PC-9 (cell line): ENCODE measurements at places on chromosomes 1 and 21. TPM values are rescaled to one million over a fixed set of nuclear protein-coding genes. Genes with fewer than 3 reads are reported as not detected.

The LRRC53 gene
- total RNA-seq = not detected in 2 replicates

The GBP4 gene
- total RNA-seq = 0.83 and 1.3 TPM in 2 replicates

The LRRC38 gene
- total RNA-seq = not detected in 2 replicates

The MYBPH gene
- not detected in 2 replicates for total RNA-seq

The TMCO2 gene
- not detected in 2 replicates for total RNA-seq

The IGFN1 gene
- total RNA-seq = 4.3 TPM in 2 replicates

The PGLYRP4 gene
- not detected in 2 replicates for total RNA-seq

The PCAT6 gene
- total RNA-seq = 1.7 and 3.6 TPM in 2 replicates

The LIX1L gene
- 0.48 and 0.50 TPM in 2 replicates for total RNA-seq

The MYOG gene
- not detected in 2 replicates for total RNA-seq

The RAB3B gene
- total RNA-seq = 2.4 and 2.6 TPM in 2 replicates

DNA sequence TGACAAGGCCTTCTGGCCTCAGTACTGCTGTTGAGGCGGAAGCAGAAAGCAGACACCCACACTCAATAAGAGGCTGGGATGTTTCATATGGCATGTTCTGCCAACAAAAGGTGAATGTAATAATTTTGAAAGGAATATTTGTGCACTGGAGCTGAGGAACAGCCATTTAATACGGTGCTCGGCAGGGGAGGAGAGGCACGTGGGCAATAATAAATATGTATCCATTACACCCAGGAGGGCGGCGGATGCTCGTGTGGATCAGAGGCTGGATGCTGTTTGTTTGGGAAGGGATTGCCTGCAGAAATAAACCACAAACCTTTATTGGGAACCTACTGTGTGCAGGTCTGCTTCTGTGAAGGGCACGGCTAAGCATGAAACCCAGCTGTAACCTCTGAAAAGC, 92.0 kb downstream of the VWA5B1 start:
- DNase-seq = no peak

GRCh38 chr1:81781749-81782148, 19.0 kb upstream of the ADGRL2 start:
- DNase-seq = no peak

DNA sequence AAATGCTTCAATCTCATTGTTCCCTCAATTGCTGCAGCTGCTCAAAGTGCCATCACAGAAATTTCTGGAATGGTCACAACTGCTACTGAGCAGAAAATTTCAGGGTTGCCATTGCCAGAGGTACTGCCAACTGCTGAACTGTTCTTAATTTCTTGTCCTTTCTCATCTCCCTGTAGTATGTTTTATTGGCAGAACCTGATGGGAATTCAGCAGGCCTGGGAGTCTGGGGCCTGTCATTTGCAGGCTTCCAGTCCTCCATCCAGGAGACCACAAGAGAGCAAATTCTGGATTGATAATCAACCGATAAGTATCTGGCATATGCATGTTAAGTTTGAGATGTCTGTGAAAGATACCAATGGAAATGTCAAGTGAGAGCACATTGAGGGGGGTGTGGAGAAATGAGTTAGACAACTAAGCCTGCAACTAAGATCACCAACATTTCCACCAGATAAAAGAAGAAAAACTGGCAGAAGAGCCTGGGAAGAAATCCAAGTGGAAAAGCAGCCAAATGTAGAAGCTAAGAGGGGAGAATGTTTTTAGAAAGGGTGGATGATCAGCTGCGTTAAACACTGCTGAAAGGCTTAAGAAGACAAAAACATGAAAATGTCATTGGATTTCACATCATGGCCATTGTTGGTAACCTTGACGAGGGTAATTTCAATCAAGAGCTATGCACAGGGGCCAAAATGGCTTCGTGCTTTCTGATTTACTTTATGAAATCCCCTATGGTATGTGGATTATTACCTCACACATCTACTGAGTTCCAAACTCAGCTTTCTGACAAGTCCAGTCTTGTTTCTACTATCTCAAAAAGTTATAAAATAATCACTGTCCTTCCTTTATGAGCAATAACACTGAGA, 648.1 kb downstream of the PLPP3 start:
- DNase-seq = no peak

GRCh38 chr1:186183219-186183618, 191.8 kb downstream of the TPR start:
- peak; percentile 69 for DNase-seq

DNA sequence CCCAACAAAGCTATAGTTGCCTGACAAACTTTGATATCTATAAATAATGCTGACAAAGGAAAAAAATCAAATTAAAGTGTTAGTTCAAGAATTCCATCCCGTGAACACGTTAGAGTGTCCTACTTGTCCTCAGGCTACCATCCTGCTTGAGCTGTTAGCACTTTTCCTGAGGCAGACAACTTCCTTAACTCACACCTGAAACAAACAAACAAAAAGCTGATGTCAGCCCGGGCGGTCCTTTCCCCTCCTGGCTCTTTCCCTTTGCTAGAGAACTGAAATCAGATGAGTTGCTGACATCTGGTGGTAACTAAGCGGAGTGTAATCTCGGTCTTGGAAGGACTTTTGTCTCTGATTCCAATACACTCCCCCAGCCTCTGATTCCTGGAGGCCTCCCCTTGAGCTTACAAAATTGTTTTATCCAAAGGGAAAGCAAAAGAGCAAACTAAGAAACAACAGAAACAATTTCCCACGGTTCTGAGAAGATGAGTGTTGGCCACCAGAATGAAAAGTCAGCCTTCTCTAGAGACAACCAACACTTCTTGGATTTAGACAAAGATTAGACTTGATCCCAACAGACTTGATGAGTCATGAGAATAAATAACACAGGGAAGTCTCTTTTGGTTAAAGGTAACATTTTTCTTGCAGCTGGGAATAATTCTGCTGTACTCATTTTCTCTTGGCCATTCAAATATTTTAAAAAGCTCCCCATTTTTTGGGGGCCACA, 135.4 kb downstream of the PROX1 start:
- DNase-seq = peak; percentile 90

DNA sequence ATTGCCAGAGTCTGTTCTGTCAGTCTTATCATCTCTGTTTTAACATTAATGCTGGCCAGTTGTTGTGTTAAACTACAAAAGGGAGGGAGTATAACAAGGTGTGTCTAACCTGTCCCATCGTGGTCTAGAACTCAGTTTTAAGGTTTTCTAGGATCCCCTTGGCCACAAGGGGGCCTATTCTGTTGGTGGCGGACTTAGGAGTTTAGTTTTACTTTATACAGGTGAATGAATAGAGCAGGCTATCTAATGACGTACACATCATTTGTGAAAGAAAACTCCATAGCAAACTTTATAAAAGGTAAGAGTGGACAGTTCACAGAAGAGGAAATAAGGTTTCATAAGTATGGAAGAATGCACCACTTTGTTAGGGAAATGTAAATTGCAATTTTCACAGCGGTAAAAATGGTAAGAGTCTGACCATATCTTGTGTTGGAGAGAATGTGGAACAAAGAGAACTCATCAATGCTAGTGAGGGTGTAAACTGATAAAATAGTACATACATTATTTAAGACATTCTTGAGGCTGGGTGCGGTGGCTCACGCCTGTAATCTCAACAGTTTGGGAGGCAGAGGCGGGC, 2.5 kb upstream of the ATF6 start:
- no peak for DNase-seq

DNA sequence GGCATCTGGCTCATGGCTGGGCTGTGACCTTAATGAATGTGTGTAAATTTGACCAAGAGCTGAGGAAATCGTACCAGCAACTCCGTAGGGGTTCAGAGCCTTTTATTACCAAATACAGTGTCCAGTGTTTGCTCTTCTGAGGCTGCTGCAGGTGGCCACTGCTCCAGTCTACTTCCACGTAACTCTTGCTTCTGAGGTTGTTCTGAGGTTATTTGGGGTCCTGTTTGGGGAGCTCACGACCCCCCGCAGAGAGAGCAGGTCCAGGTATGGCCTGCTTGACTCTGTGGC, 33.6 kb downstream of the MAN1C1 start:
- no peak for DNase-seq

DNA sequence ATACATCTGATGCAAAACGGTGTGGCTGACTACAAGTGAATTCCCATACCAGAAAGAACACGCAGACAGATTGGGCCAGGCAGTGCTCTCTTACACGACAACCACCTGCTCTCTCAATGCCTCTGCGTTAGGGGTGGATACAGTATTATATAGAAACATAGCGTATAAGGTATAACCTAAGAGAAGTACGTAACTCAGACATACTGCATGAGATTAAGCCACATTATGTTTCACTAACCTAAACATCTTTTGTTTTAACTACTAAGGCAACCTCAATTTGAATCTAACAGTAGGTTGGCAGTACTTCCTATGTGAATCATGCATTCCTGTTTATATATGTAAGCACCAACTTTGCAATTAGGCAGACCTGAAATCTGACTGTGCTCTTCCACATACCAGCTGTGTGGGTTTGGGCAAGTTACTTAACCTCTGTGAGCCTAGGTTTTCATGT, 58.1 kb upstream of the COA6 start:
- DNase-seq = peak; percentile 76

GRCh38 chr1:88217386-88217785, 466.7 kb upstream of the PKN2 start:
- no peak for DNase-seq

- DNase-seq = no peak
Measured at GRCh38 chr1:157732755-157733154, 32.2 kb upstream of the FCRL3 start.

DNA sequence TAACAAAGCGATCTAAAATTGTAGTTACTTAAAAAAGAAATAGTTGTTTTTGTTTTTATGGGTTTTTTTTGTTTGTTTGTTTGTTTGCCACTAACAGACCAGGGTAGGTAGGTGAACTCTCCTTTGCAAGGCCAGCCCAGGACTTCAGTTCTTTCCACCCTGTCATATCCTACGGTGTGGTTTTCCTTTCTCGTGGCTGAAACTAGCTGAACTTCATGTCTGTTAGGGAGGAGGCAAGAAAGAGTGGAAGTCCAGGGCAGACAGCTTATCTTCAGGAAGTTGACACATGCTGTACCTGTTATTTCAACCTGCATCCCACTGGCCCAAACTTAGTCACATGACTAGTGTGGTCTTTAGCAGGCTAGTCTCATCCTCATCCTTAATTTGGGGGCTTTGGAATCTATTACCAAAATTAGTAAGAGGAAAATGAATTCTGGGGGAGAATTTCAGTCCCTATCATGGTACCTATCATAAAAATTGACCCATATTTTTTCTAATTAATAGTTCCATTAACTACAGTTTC, 62.9 kb upstream of the LRRC7 start:
- DNase-seq = no peak
